ENCODE measurements at places on chromosomes 1 and 21. TPM values are rescaled to one million over a fixed set of nuclear protein-coding genes. Genes with fewer than 3 reads are reported as not detected.

Gene RGL1
- total RNA-seq: 0.40 TPM

Gene FALEC
- total RNA-seq: not detected

DNA sequence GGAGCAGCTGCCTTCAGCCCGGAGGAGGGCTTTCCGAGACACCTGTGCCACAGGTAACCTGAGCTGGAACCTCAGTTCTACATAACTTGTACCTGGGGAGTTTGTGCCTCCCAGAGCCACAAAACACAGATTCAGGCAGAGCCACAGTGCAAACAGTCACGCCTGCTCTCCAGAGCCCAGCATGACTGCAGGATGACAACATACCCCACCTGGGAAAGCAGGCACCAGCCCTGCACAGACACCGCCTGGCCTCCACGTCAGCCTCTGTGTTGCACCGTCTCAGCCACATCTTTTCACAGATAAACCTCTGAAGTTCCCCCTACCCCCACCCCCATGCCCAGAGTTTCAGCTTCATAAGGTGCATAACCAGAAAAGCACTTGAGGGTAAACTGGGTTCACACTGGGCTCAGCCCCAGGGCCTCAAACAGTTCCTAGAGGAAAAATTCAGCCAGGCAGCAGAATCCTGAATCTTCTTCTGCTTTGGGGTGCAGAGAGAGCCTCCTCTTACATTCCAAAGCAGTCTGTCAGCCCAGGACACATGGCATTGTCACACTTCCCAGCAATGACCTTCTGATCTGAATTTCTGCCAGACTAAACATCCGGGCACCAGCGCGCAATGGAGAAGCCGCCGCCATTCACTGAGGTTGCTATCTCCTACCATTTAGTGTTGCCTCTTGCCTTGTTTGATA is 229.5 kb downstream of the TOMM20 start:
- no peak overlapping the region for H3K4me3 ChIP-seq
- H3K27me3 ChIP-seq: no peaks in the 10 kb centered on the region
- no peak for DNase-seq
- H3K27ac ChIP-seq: no peak overlapping the region

Gene RFX5
- 111 TPM for total RNA-seq

- no peak for DNase-seq
- no peak overlapping the region for H3K27ac ChIP-seq
- H3K4me1 ChIP-seq: no peaks in the 10 kb centered on the region
- no peaks in the 10 kb centered on the region for H3K27me3 ChIP-seq
Observed at GRCh38 chr1:47870946-47871676, 126.1 kb downstream of the TRABD2B start.

GRCh38 chr1:225897595-225898514 is 8.9 kb upstream of the LEFTY1 start:
- peaks cover 34% of the 10 kb centered on the region for H3K4me1 ChIP-seq
- no peaks in the 10 kb centered on the region for H3K27me3 ChIP-seq
- no peak overlapping the region for H3K4me3 ChIP-seq
- no peak for DNase-seq

GRCh38 chr1:77283701-77284425 is 2.0 kb downstream of the AK5 start:
- peaks cover 23% of the 10 kb centered on the region for H3K4me1 ChIP-seq
- H3K27me3 ChIP-seq: peaks cover 34% of the 10 kb centered on the region
- no peak for DNase-seq
- no peak overlapping the region for H3K27ac ChIP-seq
- no peak overlapping the region for H3K4me3 ChIP-seq

DNA sequence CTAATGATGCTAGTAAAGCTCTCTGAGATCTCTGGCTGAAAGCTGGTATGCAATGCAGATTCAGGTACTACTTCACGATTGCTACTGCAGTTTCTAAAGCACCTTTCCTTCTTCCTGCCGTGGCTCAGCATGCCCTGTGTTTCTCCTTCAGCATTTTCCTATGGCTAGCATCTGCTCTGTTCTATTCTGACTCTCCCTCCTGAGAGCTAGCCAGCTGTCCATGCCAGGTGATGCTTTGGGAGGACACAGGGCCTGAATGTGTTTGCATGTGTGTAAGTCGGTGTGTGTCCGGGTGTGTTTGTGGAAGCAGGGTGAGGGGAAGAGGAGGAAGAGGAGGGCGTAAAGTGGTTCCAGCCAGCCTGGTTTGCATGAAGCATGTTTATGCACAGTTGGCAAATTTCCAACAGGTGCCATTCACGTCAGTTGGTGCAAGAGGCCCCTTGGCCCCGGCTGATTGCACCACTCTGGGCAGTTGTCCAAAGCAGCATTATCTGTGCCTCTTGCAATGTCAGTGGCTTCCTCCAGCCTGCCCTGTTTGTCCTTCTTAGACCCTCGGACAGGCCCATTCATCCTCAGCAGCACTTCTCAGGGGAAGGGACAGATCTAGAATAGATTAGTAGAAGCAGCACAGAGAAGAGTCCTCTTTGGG is 433.3 kb downstream of the DISC1 start:
- no peaks in the 10 kb centered on the region for H3K4me1 ChIP-seq
- no peaks in the 10 kb centered on the region for H3K36me3 ChIP-seq
- H3K27ac ChIP-seq: no peak overlapping the region
- no peak for DNase-seq

DNA sequence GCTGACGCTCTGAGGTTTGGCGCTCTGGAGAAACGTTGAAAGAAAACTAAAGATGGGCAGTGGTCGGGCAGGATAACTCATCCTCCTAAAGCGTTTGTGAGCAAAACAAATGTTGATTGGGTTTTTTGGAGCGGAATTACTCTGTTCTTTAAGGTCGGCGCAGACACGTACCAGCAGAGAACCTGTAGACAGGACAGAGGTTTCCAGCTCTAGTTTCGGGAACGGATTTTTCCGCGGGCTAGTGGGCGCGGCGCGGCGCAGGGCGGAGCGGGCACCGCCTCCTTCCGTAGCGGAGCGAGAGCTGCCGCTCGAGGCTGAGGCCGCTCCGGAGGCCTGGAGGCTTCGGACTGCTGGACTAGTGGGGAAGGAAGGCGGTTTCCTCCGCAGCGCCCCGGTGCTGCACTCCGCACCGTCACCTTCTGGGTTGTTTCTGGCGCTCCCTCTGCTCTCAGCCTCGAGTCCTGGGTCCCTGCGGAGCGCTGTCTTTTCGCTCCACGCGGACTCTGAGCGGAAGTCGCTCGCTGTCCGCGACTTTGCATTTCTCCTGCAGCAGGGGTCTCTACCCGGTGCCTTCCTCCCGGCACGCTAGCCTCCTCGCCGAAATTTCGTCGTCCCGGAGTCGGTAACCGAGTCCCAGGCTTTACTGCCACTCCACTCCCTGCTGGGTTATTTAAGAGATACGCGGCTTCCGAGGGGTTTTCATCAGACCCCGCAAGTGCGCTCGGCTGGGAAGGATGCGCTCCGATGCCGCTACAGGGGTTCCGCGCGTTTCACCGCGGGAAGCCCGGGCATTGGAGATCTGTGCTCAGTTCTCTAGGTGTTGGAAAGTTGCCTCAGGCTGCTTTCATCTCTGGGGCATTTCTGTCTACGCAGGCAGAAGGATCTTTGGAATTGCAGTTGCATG is 7.0 kb downstream of the FOXD2 start:
- H3K4me3 ChIP-seq: no peak overlapping the region
- H3K27me3 ChIP-seq: peaks cover 79% of the 10 kb centered on the region
- peak; percentile 60 for DNase-seq

DNA sequence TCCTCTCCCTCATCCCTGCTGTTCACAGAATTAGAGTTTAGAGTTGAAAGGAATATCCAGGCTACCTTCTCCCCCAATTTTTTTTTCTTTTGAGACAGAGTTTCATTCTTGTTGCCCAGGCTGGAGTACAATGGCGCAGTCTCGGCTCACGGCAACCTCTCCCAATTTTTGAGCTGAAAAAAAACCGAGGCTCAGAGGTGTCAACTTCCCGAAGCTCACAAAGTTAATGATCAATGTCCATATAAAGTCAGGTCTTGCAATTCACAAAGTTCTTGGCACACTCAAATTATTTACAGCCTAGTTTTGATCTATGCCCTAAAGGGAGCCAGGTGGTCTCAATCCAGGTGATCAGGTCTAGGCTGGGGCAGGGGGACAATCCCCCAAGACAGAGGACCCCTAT is 797 bp upstream of the LEFTY1 start:
- H3K27me3 ChIP-seq: no peaks in the 10 kb centered on the region
- no peaks in the 10 kb centered on the region for H3K36me3 ChIP-seq
- DNase-seq: no peak
- H3K4me3 ChIP-seq: no peak overlapping the region
- H3K4me1 ChIP-seq: no peaks in the 10 kb centered on the region

GRCh38 chr21:40610345-40610744 is 236.6 kb downstream of the DSCAM start:
- no peak for DNase-seq
- H3K4me3 ChIP-seq: no peak overlapping the region
- H3K4me1 ChIP-seq: no peaks in the 10 kb centered on the region
- no peaks in the 10 kb centered on the region for H3K36me3 ChIP-seq

Gene ZNF695
- total RNA-seq: not detected

DNA sequence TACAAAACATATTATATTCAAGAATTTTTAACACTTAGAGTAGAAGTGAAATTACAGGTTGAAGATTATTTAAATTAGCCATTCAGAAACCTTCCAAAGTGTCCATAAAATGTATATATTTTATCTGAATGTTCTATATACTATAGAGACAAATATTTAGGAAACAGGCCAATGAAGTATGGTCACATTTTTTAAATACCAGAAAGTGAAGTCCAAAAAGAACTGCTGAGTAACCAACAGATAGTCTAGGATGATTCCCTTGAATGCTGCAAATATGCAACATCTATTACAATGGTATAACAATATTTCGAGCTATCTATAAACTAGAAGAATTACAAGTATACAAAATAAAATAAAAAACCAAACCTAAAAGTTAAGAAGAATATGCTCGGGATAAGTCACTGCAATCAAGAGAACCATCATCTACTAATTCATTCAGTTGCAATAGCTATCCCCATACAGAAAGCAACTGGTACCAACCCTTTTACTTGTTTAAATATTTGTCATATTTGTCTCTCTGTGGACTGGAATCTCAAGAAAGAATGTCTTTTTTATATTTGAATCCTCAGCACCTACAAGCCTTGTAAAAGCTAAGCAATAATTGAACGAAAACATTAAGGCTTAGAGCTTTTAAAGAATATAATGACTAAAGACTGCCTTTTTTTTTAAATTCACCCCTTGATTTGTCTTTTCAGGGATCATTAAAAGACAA is 8.1 kb downstream of the ODF2L start:
- no peak overlapping the region for H3K27ac ChIP-seq
- no peaks in the 10 kb centered on the region for H3K4me1 ChIP-seq
- no peak for DNase-seq
- no peaks in the 10 kb centered on the region for H3K27me3 ChIP-seq
- H3K36me3 ChIP-seq: no peaks in the 10 kb centered on the region

- DNase-seq: no peak
- H3K4me3 ChIP-seq: no peak overlapping the region
- H3K4me1 ChIP-seq: no peaks in the 10 kb centered on the region
- H3K36me3 ChIP-seq: no peaks in the 10 kb centered on the region
- H3K27ac ChIP-seq: no peak overlapping the region
- H3K27me3 ChIP-seq: no peaks in the 10 kb centered on the region
Observed at GRCh38 chr1:224447251-224447650, 12.7 kb upstream of the WDR26 start.

DNA sequence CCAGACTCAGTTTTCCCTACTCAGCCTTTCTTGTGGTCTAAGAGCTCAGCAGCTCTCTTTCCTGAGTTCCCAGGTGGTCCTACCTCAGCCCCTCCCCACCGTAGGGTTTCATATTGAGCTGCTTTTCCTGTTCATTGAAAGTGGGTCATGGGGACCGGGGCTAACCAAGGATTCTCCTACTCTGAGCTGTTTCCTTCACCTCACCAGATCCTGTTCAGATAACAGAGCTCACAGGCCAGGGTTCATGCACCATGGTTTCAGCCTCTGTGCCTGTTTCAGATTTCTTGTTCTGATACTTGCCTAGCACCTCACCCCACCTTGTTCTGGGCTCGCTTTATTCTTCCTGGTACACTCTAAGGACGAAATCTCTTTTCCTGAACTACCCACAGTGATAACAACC is 8.5 kb downstream of the UBQLN4 start:
- H3K27me3 ChIP-seq: no peaks in the 10 kb centered on the region
- H3K36me3 ChIP-seq: peaks cover 31% of the 10 kb centered on the region
- no peak for DNase-seq
- H3K4me3 ChIP-seq: no peak overlapping the region

DNA sequence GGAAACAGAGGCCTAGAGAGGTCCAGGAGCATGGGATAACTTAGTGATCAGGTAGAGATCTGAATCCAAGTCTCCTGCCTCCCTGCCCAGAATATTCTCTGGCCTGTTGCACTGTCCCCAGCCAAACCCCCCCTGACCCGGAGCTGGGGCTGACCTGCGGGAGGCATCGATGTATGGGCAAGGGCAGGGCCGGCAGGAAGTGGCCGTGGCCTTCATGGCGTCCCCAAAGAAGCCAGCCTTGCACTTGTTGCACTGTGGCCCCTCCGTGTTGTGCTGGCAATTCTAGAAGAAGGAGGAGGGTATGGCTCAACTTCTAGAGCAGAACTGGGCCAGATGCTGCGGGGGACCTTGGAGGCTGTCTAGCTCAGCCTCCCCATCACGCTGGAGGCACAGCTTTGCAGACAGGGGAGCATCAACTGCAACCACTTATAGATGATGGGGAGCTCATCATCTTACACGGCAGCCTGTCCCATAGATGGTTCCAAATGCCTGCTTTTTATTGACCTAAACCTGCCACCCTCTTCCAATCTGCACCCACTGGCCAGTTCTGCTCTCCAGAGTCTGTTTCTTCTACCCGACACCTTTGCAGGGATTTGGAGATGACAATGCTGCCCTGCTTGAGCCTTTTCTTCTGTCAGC is 58.2 kb downstream of the HSPG2 start:
- H3K4me1 ChIP-seq: no peaks in the 10 kb centered on the region
- no peak for DNase-seq
- no peaks in the 10 kb centered on the region for H3K27me3 ChIP-seq

Gene SON
- 348 TPM for total RNA-seq

Gene AURKAIP1
- total RNA-seq: 64.6 TPM

GRCh38 chr1:85144351-85144750 is 56.5 kb downstream of the SYDE2 start:
- no peak for DNase-seq
- no peaks in the 10 kb centered on the region for H3K27me3 ChIP-seq
- H3K4me3 ChIP-seq: no peak overlapping the region

- H3K27ac ChIP-seq: no peak overlapping the region
- no peaks in the 10 kb centered on the region for H3K4me1 ChIP-seq
- no peaks in the 10 kb centered on the region for H3K27me3 ChIP-seq
- H3K4me3 ChIP-seq: no peak overlapping the region
- DNase-seq: no peak
Observed at GRCh38 chr1:33738976-33739375, 124.9 kb upstream of the HMGB4 start.

All from natural killer cell (primary cell).